Activated CD4-positive, alpha-beta T cell treated with anti-CD3 and anti-CD28 coated beads for 24 hours (primary cell): ENCODE measurements at places on chromosomes 7 and 10.

GRCh38 chr7:40311307-40311706 is 176.5 kb downstream of the SUGCT start:
- no peak for DNase-seq

- DNase-seq, result no peak
These were observed 240.9 kb upstream of the GRB10 start for GRCh38 chr7:51023547-51023946.

- DNase-seq, result no peak
These were observed 139.6 kb downstream of the SKAP2 start for GRCh38 chr7:26724795-26725194.

GRCh38 chr10:12198156-12198555 is 2.2 kb downstream of the CDC123 start:
- DNase-seq, result no peak

DNA sequence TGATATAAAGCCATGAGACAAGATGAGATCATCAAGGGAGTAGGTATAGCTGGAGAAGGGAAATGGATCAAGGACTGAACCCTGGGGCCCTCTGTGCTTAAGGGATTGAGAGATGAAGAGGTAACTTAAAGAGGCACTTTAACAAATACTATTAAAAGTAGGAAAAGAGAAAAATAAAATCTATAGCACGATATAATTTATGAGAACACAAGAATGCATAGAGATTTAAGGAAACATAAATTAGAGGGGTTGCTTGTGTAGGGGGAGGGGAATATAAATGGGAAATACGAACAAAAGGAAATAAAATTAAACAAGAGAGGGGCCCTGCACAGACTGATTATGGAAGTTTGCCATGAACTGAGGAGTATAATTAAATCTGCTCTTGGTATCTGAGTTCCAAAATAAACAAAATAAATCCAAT is 15.6 kb upstream of the LRRC17 start:
- no peak for DNase-seq
